ENCODE measurements at places on chromosomes 6 and 20.

DNA sequence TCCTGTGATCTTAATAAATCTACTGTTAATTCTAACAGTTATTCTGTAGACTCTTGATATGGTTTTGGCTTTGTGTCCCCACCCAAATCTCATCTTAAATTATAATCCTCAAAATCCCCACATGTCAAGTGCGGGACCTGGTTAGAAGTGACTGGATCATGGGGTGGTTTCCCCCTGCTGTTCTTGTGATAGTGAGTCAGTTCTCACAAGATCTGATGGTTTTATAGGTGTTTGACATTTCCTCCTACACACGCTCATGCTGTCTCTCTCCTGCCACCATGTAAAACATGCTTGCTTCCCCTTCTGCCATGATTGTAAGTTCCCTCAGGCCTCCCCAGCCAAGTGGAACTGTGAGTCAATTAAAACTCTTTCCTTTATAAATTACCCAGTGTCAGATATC lies 10.5 kb upstream of the EPB41L2 start:
- no peak for DNase-seq

GRCh38 chr6:75020376-75020775 lies 185.5 kb downstream of the COL12A1 start:
- no peak for DNase-seq

DNA sequence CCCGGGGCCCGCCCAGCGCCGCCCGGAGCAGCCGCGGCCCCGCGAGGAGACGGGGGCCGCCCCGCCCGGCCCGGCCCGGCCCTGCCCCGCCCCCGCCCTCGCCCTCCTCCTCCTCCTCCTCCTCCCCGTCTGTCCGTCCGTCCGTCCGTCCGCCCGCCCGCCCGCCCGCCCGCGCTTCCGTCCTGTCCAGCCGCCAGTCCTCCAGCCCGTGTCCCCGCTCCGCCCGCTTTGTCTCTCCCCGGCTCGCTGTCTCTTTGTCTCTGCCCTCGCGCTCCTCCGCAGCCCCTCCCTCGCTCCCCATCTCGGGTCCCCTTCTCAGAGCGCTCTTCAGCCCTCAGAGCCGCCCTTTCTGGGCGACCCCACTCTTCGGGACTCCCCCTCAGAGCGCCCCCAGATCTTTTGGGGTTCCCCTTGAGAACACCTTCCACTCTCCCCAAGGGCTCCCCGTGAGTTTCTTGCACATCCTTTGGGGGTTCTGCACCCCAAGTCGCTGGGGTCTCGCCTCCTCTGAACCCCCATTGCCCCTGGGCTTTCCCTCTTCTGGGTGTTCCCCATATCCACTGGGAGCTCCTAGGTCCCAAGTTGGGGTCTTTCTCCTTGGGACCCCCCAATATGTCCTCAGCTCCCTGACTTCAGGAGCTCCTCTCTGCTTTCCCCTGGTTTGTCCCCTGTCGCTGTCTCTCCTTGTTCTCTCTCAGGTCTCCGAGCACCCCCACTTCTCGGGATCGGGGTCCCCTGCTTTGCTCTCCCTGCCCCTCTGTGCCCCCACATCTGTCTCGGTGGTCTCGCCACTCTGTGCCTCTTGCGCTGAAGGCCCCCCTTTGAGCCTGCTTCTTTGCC lies 79.5 kb upstream of the MYL9 start:
- no peak for DNase-seq

- no peak for DNase-seq
These were observed 91.4 kb downstream of the SYNDIG1 start for GRCh38 chr20:24560571-24561491.

DNA sequence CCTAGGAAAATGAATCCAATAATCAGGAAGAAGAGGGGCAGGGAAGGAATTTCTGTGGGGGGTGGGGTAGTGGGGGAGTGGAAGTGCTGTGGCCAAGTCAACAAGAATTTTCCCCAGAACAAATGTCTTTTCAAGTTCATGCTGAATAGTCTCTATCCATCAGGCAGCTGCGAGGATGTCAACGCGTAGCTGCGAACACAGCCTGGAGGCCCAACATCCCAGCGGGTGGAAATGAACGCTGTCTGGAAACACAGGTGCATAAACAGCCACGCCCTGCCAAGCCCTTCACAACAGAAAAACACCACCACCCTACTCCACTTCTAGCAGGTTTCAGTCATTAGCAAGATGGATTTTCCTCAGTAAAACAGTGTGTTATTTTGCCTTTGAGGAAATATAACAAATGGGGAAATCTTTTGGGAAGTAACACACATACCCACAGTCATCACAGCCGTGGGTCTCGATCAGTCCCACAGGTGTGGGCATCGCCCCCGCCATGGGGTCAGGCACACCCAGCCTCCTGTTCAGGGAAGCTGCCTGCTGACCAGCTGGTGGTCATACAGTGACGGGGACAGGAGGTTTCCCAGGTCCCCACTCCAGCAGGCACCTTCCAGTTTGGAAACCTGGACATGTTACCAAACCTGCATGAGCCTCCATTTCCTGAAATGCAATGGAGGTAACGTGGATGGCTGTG lies 112.1 kb upstream of the THBS2 start:
- no peak for DNase-seq

DNA sequence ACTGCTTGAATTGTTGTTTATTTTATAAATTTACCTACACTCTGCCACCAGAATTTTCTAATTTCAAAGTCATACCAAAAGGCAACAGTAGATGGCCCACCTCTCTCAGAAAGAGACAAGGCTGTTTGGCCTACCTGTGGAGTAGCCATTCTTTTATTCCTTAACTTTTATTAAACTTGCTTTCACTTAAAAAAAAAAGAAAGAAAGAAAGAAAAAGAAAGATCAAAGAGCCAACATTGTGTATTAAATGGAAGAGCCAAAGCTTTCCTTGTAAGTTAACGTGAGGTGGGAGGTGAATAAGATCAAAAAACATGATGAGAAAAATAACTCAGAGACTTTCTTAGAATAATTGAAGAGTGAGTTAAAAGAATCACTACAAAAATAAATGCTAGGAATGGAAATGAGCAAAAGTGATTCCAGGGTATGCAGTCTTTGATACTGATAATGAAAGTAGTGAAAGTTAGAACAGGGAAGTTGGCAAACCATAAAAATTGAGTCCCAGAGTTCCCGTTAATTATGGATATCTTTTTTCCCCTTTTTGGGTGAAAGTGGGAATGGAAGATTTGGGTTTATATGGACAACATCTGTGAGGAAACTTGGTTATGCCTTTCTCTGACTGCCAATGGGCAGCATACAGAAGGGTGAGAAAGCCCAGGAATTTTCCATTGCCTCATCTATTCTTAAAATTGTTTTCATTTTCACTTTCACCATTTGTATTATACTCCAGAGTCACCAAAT lies 35.9 kb upstream of the MYB start:
- DNase-seq, result no peak

GRCh38 chr6:132568611-132569010 lies 1.5 kb upstream of the TAAR6 start:
- no peak for DNase-seq

DNA sequence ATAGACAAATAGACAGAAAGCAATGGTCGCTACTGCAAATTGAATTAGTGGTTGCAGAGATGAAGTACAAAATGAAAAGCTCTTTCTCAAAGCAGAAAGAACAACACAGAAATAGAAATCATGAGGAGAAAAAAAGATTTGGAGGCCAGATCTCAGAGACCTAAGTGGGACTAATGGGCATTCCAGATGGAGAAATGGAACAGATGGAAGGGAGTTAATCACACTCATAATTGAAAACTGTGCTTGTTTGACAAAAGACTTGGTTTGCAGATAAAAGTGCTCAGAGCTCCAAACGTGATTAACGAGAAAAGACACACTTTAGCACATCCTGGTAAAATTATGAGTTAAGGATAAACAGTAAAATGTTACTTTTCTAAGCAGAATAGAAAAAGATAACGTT lies 58.1 kb upstream of the SNRPB2 start:
- no peak for DNase-seq

DNA sequence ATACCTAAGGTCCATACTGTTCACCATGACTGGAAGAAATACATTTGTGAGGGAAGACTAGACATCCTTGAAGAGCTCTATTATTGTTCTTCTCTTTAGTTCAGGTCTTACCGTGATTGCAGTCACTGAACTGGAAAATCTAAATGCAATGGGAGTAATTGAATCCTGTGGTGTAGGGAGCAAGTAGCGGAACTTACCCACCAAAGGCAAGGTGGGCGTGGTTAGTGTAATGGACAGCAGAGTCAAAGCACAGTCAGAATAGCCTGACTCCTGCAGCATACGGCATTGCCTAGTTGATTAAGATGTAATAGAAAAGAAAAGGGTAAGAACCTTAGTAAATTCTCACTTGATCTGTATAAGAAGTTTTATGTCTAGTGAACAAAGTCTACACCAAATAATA lies 679.7 kb upstream of the EPHA7 start:
- no peak for DNase-seq

DNA sequence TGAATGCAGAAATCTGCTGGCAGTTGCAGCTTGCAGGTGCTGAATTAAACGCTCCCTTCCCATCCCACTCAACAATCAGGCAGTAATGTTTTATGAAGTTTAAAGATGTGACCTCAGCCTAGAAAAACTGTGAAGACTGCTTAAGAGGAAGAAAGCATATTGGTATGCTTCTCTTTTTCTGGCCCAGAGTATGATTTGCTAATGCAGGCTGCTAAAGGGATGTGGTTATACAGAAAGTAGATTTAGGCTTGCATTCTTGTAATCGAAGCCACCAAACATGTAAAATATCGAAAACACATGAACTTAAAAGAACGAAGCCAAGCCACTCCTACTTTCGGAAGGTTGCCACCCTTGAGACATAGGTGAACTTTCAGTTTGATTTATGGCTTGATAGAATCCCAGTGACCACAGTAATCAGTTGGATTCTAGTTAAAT lies 40.7 kb downstream of the MAP3K5 start:
- DNase-seq, result no peak

DNA sequence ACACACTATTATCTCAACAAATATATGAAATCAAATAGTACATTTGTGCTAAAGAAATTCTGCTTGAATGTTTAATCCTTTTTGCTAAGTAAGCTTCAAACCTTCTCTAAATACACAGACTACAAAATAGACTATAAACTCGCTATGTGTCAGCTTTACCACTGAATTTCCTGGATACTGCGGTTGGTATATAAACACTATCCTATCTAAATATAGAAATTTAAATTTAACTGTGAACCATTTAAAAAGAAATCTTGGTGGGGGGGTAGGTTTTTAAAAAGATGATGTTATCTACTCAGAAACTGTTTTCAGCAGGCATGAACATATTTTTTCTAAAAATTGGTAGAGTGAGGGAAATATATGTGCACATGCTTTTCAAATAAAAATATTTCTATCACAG lies 306.5 kb upstream of the RUNX2 start:
- DNase-seq, result no peak

- DNase-seq, result peak; percentile 9
These were observed 671 bp downstream of the TAPBP start for GRCh38 chr6:33313105-33313708.

DNA sequence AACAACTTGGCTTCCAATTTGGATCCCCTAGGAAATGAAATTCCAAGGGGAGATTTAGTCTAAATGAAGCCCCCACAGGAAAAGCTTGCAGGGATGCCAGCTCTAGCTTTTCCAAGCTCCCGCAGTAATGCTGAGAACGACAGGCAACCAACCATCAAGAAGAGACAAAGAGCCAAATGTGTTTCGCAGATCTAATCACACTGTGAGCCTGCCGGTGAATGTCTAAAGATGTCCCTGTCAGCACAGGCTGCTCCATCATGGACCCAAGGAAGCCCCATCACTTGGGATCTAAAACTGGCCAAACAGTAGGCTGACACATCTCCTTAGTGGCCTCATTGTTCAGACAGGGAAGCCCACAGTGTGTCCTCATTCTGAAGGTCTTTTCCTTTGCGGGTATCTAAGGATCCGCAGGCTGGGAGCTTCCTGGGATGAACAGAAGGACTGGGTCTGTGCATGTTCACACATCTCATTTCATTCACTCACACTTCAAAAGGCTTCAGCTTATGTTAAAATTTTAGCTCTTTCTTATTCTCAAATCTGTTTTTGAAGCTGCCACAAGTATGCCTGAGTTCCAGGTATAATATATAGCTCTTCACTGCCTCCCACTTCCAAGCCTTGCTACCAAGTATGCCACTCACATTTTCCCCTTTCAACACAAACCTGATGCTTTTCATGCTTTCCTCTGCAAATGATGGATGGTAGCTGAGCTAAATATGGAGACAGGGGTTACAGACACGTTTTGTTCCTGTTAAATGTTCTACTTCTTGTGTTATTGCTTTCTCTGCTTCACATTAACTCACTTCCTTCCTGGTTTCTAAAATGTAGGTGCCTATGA lies 229.8 kb downstream of the HIVEP2 start:
- no peak for DNase-seq

DNA sequence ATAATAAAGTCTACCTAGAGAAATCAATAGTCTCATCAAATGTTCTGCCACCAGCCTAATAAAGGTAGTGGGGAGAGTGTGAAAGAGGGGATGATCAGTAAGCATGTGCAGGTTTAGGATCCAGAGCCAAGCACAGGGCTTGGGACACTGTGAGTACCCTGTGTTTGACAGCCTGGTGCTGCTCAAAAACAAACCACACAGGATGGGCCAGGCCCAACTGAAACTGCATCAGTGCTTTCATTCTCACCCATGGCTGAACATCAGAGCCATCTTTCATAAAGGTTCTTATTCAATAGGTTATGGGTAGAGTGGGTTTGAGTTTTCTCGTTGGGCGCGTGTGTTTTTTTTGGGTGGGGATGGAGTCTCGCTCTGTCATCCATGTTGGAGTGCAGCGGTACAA lies 87.3 kb upstream of the NHSL1 start:
- no peak for DNase-seq

- no peak for DNase-seq
These were observed 58.3 kb upstream of the HFE start for GRCh38 chr6:26028746-26029569.

- DNase-seq, result no peak
These were observed 386.9 kb upstream of the HSF2 start for GRCh38 chr6:122012578-122012977.

- DNase-seq, result no peak
These were observed 104.2 kb upstream of the SCGN start for GRCh38 chr6:25547797-25548196.

DNA sequence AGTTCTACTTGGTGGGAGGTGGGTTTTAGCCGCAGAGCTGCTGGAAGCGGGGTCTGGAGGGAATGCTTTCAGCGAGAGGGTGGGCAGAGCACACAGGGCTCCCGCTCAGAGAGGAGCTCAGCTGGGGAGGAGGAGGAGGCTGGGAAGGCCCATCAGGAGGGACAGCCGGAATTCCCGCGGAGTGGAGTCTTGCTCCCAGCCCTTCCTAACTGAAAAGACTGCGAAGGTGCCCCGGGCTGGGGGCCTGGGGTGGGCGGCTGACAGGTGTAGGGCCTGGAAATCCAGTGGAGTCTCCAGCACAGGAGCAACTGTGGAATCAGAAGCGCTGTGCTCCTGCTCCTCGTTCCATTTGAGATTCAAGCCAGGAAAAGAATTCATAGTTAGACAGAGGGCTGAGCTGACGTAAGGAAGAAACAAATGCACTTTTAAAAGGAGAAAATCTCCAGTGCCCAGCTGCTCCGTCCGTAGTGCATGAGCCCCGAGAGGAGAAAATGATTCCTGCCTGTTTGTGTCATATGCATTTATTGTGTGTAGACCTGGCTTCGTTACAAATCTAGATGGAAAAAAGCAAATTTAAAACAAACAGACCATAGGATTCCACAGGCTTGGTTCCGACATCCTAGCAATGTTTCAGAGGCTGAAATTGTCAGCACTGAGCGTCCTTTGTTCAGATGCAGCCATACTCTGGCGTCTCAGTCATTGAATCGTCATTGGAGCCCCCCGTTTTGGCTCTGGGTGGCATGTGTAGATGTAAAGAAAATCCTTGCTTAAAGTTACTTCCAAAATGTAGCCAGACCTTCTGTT lies 197.7 kb downstream of the SMOC2 start:
- DNase-seq, result no peak

Measured in SHP77 treated with DMSO at 0.1 percent for 48 hours (cell line).